ENCODE measurements at places on chromosomes 5 and 9.

DNA sequence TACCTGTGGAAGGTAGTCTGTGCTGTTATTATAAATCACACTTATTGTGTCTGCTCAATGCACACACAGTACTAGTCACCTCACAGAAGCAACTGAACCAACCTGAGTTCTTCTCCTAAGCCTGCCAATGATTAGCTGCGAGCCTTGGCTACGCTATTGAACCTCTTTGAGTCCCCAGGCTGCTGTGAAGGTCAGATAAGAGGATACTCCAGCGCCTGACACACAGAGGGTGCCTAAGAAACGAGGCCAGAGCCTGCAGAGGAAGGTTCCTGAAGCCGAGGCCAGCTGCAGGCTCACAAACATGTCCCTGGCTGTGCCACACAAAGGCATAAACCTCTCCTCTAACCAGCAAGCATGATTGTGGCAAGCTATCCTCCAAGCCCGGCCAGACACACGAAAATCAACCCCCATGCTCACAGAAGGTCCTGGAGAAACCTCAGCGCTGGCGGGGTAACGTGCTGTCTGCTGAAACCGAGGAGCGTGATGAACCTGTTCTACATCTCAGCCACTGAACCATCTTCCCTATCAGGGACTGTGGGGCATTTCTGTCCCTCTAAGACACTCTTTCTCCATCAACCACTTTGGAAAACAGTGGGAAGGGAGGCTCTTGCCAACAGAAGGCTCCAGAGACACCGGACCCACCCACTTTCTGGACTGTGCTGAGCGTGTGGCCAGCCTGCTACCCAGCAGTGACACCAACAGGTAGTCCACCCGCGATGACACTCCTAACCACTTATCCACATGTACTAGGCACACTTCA, 53.2 kb upstream of the SLC25A51 start:
- no peak for DNase-seq

GRCh38 chr5:151144275-151144674, 13.3 kb downstream of the ANXA6 start:
- no peak for DNase-seq

DNA sequence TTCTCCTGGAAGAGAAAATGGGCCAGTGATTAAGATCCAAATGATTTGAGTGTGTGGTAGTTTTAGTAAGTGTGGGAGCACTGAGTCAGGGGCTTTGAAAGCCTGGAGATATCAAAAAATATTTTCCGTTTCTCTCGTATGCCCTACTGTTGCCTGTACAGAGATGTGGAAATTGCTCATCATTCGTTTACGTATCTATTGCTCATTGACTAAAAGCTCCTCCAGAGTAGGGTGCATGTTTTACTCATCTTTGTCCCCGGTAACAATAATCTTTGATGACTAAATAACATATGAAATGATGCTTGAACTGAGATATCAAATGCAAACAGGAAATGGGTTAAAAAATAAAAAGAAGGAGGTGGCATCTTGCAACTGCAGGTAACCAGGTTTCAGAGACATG, 114.2 kb upstream of the FST start:
- no peak for DNase-seq

DNA sequence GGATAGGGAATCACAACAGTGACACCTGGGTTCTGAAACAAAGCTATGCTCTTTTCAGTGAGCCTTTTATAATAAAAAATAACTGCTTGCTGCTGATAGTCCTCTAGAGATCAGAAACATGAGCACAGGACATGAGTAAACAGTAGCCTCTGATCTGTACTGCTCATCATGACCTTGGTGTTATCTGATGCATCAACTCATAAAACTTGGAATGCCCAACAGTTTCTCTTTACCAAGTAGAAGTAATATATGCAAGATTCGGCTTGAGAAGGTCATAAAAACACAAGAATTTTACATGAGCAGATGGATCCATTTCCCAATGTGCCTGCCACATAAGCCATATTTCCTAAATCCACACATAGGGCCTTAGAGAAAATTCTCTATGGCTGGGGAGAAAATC, 318.3 kb upstream of the GRAMD2B start:
- no peak for DNase-seq

GRCh38 chr9:129552064-129552463, 68.8 kb downstream of the C9orf50 start:
- DNase-seq, result no peak

DNA sequence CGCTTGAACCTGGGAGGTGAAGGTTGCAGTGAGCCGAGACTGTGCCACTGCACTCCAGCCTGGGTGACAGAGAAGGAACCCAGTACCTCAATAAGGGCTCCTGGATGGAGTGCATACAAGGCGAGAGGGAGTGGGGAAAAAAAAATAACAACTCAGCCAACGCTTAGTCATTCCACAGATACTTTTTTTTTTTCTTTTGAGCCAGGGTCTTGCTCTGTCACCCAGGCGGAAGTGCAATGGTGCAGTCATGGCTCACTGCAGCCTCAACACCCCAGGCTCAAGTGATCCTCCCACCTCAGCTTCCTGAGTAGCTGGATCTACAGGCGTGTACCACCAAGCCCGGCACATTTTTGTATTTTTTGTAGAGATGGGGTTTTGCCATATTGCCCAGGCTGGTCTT, 59.5 kb upstream of the GGTA1 start:
- no peak for DNase-seq

DNA sequence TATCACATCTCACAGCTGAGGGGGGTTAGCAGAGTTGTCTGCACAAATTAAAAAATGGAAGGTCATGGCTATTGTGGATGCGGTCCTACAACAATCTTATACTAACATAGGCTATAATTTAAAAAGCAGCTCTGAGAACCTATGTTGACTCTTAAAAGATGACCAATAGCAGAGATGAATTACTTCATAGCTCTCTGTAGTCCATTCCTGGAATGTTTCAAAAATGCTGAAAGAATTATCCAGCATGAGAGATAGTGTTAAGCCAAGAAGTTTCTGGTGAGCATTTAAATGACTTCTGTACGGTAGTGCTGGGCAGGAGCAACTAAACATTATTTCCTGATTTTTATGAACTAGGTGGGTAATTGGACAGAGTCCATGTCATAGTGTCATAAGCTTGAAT, 218.2 kb upstream of the NUDT12 start:
- no peak for DNase-seq

Data from DMS153 (cell line).